ENCODE measurements at places on chromosomes 5 and 9. TPM values are rescaled to one million over a fixed set of nuclear protein-coding genes. Genes with fewer than 3 reads are reported as not detected.

The PCAT7 gene
- under 0.01 TPM for total RNA-seq

The PCDHB9 gene
- 0.19 TPM for total RNA-seq

The FAXDC2 gene
- 2.9 TPM for total RNA-seq

The ALDH1A1 gene
- 5.6 TPM for total RNA-seq
